ENCODE measurements at places on chromosomes 7 and 10.
A peak's percentile ranks its signal among the peaks of the same experiment; 100 is the strongest.

GRCh38 chr10:33422471-33423153, 88.1 kb upstream of the NRP1 start:
- DNase-seq, result no peak

DNA sequence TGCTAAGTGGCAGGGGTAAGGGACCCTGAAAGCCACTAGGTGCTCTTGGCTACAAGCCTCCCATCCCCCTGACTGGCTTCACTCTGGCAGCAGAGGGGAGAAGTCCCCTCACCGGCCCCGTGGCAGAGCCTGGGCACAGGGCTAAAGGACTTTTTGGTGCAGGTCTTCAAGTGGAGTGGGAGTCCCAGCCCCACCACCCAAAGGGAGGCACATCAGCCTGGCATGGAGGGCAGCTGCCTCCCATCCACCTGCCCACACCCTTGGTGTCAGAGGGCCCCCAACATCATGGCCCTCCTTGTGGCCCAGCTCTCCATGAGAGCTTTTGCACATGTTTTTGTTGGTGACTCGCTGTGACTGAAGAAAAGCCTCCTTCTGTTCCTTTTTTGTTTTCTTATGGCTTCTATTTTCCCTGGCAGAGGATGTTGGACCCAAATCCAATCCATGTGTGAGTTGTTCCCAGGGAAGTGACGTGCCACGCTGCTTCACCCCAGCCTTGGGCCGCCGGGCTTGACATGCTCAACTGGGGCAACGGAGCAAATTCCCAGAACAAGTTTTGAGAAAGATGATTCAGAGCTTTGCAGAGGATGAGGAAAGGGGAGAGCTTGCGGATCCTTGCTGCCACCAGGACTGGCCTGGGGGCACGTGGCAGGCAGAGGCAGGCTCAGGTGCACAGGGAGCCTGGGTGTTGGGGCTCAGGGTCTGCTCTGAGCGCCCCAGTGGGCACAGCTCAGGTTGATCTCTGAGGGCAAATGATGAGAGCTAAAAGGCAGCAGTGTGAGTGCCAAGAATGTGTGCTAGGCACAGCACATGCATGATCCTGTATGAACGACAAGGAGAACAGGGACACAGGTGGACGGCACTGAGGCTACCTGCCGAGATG, 1.9 kb upstream of the AEBP1 start:
- DNase-seq, result peak; percentile 51

- no peak for DNase-seq
These were observed 15.5 kb upstream of the TSPAN12 start for GRCh38 chr7:120873401-120873800.

- DNase-seq, result no peak
These were observed 59.4 kb downstream of the TPK1 start for GRCh38 chr7:144776447-144776846.

DNA sequence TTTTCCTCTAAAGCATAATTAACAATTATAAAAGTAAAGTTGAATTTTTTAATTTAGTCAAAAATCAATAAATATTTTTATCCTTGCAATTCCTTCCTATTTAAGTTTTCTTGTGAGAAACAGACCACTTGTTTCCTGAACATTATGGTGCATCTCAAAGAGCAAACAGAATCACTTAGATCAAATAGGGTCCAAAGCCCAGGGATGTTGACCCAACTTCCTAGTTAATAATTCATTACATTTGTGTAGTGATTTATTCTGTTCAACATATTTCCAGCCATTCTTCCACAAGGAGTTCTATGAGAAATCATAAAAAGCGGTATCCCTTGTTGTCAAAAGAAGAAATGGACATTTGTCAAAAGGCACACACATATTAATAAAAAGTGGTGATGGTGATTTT, 315.6 kb downstream of the LRRTM3 start:
- no peak for DNase-seq

GRCh38 chr7:42237811-42238541, 967 bp upstream of the GLI3 start:
- peak; percentile 64 for DNase-seq

DNA sequence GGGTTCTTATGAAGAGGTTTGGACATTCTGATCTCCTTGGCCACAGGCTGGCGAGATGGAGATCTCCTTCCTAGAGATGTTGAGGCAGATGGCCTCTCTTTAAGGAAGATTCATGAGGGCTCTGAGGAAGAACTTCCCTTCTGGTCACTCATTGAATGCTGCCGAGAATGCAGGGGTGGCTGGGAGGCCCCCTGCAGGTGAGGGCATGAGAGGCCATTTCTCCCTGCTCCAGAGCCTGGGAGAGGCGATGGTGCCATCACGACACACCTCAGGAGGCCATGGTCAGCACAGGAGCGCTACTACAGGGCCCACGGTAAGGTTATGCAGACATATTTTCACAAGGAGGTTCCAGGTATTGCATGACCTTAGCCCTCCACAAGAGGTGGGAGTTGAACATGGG, 40.2 kb downstream of the CXCL12 start:
- no peak for DNase-seq

DNA sequence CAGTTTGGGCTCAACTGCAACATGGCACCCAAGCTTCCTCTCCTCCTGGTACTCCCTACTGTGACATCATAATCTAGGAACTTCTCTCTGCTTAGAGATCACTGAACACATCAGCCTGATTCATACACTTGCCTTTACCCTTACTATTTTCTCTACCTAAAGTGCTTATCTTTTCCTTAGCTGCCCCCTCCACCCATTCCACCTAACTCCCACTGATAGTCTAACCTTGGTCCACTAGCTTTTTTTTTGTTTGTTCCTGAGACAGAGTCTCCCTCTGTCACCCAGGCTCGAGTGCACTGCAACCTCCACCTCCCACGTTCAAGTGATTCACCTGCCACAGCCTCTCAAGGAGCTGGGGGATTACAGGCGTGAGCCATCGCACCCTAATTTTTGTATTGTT, 15.9 kb downstream of the CUL2 start:
- DNase-seq, result no peak

DNA sequence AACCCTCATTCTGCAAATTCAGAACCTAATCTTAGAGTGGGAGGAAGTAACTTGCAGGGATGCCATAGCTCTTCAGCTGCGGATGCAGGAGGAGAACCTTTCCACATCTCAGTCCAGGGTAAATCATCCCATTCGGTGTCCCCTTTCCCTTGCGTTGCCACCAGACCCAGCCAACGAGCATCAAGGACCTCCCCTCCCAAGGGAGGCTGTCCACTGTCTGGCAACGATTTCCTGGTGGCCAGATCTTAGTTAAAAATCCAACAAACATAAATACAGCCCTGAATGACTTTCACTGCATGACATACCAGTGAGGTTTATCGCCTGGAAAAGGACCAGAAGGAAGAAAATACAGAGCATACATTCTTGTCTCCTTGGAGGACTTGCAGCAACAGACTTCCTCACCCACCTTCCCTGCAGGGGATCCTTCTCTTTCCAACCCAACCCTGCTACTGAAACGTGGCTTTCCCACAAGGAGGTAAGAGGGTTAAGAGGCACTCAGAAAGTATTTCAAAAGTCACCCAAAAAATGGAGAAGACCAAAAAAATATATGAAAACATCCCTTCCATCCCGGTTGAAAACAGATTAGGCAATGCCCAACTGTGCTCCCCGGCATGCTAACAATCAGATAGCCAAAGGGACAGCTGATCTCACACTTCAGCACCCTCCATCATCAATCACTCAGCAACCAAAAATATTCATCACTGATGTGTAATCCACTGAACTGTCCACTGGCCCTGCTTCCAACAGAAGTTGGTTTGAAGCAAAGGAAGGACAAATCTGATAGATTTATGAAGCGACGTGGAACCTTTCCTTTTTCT, 206.6 kb downstream of the TNS3 start:
- DNase-seq, result no peak

DNA sequence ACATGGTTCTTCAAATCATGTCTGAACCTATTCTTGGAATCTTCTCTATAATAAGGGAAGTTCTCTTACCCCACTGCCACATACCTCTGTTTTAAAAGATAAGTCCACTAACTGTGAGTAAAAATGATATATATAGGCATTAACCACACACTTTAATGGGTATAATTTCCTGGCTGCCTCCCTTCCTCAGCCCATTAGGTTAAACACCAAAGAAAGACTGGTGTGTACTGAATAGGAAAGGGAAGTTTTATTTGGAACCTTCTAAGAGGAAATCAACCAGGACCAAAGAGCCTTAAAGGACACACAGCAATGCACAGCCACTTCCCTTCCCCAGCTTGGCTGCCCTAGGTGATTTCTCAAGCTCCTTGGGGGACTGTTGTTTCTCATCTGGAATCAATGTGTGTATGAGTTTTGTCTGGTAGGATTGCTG, 5.0 kb upstream of the WBP1L start:
- DNase-seq, result no peak

DNA sequence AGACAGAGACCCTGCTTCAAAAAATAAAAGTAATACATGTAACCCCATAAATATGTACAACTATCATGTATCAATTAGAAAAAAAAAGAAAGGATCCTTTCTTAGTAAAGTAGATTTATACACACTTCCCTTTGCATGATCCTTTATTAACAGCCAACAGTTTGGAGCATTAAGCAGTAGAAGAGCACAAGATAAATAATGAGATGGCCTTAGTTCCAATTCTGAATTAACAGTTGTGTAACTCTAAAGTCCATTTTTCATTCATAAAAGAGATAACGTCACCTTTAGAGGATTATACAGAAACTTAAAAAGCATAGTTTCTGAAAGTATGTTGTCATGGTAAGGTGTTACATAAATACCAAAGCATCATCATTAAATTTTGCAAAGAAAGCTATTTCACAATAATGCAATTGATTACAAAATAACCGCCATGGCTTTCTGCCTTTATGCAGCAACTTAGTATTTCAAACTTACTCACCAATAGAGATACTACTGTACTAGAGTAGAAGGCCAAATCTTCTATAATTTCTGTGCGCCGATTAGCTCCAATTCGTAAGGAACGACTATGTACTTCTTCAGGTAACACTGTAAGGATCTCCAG, 40.3 kb downstream of the TNPO3 start:
- no peak for DNase-seq

DNA sequence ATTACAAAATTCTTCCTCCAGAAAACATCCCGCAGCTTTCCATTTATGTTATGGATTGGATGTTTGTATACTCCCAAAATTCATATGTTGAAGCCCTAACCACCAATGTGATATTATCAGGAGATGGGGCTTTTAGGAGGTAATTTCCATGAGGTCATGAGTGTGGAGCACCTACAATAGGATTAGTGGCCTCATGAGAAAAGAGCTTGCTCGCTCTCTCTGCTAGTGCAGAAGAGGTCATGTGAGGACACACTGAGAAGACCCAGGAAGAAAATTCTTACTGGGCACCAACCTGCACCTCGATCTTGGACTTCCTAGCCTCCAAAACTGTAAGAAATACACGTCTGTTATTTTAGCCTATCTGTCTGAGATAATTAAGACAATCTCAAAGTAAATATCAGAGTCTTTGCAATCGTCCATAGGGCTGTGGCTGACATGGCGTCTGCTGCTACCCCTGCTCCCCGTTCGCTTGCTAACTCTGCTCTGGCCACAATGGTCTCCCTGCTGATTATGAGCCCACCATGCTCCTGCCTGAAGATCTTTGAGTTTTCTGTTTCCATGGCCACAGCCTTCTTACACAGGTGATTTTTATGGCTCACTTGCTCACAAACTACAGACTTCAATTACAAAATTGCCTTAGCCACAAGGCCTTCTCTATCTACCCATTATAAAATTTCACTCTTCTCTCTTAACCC, 333.3 kb downstream of the CACNA2D1 start:
- DNase-seq, result no peak

DNA sequence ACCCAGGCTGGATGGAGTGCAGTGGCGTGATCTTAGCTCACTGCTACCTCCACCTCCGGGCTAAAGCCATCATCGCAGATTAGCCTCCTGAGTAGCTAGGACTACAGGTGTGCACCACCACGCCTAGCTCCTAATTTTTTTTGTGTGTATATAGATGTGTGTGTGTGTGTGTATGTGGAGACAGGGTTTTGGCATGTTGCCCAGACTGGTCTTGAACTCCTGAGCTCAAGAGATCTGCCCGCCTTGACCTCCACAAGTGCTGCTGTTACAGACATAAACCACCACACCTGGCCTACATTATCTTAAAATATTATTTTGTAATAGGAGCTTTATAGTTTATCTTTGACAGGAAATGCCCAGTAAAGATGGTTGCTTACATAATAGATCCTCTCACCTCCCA, 25.0 kb downstream of the FOXP2 start:
- DNase-seq, result no peak

DNA sequence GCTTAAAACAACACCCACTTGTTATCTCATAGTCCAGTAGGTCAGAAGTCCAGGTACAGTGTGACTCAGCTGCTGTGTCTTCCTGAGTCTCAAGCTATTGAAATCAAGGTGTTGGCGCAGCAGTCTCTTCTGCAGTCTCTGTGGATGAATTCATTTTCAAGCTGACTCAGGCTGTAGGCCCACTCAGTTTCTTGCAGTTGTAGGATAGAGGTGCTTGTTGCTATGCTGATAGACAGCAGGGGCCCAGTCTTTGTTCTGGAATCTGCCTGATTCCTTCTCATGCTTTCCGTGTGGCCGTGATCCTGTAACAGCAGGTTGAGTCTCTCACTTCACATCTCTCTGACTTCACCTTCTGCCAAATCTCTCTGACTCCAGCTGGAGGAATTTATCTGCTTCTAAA, 400.4 kb upstream of the POM121L12 start:
- DNase-seq, result no peak

GRCh38 chr10:104139221-104139620, 17.2 kb downstream of the SFR1 start:
- DNase-seq, result no peak
